Hematopoietic multipotent progenitor cell (in vitro differentiated cells): ENCODE measurements at places on chromosomes 1 and 21.

GRCh38 chr21:35206141-35207125 is 157.3 kb upstream of the RUNX1 start:
- DNase-seq = no peak

DNA sequence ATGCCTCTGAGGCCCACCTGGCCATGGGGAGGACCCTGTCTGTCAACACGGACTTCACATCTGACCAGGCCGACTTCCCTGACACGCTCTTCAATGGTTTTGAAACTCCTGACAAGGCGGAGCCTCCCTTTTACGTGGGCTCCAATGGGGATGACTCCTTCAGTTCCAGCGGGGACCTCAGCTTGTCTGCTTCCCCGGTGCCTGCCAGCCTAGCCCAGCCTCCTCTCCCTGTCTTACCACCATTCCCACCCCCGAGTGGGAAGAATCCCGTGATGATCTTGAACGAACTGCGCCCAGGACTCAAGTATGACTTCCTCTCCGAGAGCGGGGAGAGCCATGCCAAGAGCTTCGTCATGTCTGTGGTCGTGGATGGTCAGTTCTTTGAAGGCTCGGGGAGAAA is 101.8 kb downstream of the ADARB1 start:
- no peak for DNase-seq

DNA sequence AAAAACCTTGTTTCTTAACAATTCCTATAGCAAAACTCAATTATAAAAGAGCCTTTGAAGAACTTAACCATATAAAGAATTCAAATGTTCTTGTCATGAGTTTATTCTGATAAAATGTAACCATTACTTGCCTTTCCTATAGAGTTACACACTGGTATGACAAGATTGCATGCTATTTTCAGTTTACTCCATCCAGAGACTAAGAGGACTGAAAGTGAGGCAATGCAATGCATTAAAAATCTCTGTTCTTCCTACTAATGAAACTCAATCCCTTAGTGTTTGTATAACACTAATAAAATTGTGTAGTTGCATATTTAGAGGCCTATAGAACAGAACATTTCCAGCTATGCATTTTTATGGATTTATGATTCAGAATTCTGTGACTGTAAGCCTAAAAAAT is 88.1 kb downstream of the COP1 start:
- no peak for DNase-seq

- DNase-seq = no peak
Observed at GRCh38 chr1:22817462-22817861, 106.8 kb downstream of the EPHB2 start.

DNA sequence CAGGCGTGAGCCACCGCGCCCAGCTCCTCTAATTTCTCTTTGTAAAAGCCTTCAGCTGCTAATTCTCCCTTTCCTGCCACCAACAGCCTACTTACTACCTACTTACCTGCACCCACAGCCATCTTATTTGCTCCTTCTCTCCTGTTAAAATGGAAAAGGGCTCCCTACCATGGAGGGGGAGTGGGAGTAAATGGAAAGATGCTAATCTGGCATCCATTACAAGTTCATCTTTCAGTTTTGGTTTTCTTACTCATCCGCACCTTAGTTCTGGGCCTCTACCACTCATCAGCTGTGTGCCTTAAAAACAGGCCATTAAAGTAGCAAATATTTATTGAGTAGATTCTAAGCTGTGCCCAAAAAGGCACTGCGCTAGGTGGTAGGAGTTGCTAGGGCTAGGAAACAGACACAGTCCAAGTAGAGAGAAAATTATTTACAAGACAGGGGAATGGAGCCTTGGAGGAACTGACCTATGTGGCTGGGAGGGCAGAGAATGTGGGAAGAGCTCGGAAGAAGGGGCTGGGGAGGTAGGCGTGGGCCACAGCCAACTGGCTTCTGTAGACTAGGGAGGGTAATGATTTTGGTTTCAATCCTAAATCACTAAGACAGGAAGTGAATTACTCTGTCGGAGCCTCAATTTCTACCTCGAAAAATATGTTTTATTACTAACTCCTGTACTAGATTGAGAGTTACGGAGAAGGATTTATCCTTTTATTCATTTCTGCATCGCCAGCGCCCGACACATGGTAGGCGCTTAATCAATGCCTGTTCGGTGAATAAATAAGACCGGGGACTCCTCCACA is 685 bp upstream of the DDI2 start:
- DNase-seq = no peak

DNA sequence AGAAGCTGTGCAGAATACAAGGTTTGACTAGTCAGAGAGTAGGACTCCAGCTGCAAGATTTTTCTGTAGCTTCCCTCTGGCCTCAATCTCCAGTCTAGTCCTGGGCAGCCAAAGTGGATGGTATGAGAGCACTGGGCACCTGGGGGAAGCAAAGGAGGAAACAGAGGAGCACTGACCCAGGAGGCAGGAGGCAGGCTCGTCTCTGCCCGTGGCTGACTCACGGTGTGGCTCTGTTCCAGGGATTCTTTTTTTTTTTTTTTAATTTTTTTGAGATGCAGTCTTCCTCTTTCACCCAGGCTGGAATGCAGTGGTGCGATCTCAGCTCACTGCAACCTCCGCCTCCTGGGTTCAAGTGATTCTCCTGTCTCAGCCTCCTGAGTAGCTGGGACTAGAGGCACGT is 4.1 kb upstream of the NPPB start:
- DNase-seq = no peak

- no peak for DNase-seq
Observed at GRCh38 chr1:20107796-20108195, 11.5 kb downstream of the PLA2G2D start.

GRCh38 chr1:221910222-221910621 is 168.3 kb upstream of the DUSP10 start:
- no peak for DNase-seq

DNA sequence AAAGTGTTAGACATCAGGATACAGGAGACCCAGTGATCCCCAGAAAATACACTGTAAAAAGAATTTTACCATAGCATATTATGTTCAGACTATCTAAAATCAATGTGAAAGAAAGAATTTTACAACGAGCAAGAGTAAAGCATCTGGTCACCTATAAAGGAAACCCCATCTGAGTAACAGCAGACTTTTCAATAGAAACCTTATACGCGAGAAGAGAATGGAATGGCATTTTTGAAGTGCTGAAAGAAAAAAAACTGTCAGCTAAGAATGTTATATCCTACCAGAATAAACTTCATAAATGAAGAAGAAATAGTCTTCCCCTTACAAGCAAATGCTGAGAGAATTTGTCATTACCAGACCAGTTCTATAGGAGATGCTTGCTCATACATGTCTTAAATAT is 532.1 kb upstream of the NR5A2 start:
- peak; percentile 25 for DNase-seq

- no peak for DNase-seq
Observed at GRCh38 chr1:211192227-211192626, 58.3 kb upstream of the KCNH1 start.

- DNase-seq = peak; percentile 72
Observed at GRCh38 chr1:180981596-180982387, 40.9 kb downstream of the STX6 start.

DNA sequence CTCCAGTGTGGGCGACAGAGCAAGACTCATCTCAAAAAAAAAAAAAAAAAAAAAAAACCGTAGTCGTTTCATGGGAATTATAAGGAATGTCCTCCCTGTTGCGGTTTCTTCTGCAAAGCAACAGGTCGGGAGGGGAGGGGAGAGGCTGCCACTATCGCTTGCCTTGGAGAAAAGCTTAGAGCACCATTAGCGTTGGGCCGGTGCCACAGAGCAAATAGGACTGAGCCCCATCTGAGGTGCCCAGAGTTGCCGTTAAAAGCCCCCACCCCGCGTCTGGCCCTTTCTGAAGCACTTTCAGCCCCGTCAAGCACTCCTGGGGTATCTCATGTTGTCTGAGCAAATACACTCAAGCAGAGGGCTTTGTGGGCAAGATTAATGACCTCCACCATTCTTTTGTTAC is 2.2 kb downstream of the RIPPLY3 start:
- no peak for DNase-seq

DNA sequence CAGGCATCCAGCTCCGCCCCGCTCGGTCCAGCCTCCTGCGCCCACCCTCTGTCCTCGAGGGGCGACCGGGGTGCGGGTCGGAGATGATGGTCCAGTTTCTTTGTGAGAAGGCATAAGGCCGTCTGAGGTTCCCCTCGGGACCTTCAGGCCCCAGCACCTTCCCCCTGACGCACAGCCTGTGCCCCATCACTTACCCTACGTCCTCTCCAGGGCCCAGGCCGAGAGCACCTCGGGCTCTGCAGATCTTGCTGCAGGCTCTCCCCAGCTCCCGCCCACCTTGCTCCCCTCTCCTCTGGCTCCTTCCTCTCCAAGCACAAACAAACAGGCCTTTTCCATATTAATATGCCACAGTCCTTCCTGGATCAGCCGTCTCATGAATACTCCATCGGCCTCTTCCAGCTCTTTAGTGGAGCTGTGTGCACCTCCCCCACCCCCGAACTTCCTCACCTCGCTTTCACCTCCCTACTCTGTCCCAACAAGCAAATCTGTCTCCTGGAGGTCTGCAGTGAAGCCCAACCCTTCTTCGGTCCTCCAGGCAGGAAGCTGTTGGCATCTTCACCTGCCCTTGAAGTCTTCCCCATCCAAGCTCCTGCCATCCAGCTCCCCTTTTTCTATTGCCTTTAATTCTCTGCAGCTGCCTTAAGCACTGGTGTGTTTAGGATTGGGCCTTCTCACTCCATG is 448 bp upstream of the COL9A2 start:
- no peak for DNase-seq
